T-helper 1 cell (primary cell): ENCODE measurements at places on chromosomes 11 and 22.
A peak's percentile ranks its signal among the peaks of the same experiment; 100 is the strongest.

- DNase-seq = no peak
Measured at GRCh38 chr22:20384865-20385264, 9.1 kb upstream of the ZNF74 start.

GRCh38 chr11:2827256-2827655 is 58.3 kb downstream of the CDKN1C start:
- no peak for DNase-seq

- DNase-seq = no peak
Measured at GRCh38 chr11:7667460-7667859, 5.8 kb downstream of the CYB5R2 start.

GRCh38 chr11:131649856-131650255 is 279.4 kb downstream of the NTM start:
- DNase-seq = no peak

DNA sequence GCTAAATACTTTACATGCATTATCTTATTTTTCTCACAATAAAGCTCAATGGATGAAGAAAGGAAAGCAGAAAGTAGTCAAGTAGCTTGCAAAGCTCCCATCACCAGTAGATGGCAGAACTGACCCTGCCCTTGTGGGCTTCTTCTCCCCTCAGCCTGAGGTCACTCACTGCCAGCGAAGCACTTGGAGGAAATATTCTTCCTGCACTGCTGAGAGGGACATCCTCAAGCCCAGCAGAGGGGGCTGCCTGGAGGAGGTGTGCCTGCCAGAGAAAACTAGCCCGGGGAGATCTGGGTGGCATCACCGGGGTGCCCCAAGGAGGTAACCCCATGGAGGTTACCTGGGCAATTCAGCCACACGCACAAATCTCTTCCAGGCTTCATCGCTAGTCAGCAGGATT is 6.6 kb downstream of the APOL4 start:
- DNase-seq = no peak

GRCh38 chr11:45755281-45755859 is 49.6 kb upstream of the SLC35C1 start:
- DNase-seq = no peak

DNA sequence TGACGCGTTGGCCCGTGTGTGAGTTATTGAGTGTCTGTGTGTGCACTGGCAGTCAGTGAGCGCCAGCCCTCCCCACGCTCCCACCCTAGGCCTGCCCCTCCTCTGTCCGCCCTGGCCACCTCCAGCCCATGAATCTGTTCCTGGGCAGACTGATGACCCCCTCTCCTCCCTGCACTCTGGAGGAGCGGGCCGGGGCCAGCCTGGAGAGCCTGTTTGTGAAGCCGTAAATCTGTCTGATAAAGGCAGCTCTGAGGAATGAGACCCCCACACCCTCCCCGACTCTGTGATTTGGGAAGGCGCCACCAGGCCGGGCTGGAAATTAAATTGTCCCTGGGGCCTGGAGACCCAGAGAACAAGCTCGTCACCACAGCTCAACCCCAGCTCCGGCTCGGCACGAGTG is 8.6 kb downstream of the TSSC4 start:
- no peak for DNase-seq

GRCh38 chr11:34267013-34267412 is 90.8 kb downstream of the ABTB2 start:
- DNase-seq = no peak

GRCh38 chr11:367956-368413 is 1.3 kb upstream of the B4GALNT4 start:
- no peak for DNase-seq

DNA sequence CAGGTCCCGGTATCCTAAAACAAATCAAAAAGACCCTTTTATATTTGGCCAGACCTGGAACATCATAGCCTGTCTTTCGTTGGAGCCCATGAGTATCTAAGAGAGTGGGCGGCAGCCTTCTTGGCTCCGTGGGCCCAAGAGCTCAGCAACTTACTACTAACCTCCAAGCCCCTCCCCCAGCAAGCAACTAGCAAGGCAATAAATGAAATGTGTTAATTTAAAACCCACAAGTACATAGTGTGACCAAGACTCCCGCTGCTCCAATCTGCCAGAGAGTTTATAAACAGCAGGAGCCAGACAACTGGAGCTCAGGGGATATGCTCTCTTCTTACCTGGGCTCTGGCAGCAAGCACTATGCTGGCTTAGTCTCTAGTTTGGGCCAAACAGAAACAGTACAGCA is 40.8 kb upstream of the CYP2D6 start:
- no peak for DNase-seq

GRCh38 chr22:23001463-23001862 is 68.9 kb upstream of the GNAZ start:
- DNase-seq = no peak

GRCh38 chr22:44878483-44879300 is 126.3 kb downstream of the ARHGAP8 start:
- no peak for DNase-seq

GRCh38 chr11:73839123-73839457 is 37.6 kb downstream of the COA4 start:
- no peak for DNase-seq

DNA sequence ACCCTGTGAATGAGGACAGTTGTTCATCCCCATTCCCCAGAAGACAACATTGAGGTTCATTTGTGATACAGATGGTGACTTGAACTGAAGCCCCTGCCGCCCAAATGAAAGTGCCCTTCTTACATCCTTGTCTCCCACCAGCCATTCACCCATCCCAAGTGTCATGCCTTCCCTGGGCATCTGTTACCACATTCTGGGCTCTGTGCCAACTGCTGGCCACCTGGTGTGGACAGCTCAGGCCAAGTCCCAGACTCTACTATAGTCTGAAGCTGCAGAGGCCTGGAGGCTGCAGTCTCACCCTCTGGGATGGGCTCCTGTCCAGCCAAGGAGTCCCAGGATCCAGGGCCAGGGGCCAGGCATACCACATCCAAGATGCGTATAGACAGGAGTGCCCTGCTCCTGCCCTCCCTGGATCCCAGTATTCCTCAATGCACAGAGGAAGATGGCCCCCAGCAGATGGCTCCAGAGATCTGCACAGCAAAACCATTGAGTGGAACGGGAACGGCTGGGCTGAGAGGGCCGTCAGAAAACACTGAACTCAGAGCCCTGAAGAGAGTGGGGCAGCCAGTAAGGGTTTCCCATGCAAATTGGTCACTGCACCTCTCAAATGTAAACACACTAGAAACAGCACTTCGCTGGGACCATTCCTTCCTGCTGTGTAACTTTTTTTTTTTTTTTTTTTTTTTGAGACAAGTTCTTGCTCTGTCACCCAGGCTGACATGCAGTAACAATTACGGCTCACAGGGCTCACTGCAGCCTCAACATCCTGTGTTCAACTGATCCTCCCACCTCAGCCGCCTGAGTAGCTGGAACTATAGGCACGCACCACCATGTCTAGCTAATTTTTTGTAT is 22.8 kb downstream of the ARRB1 start:
- peak; percentile 47 for DNase-seq

GRCh38 chr22:38867471-38868285 is 4.3 kb downstream of the CBX6 start:
- no peak for DNase-seq

GRCh38 chr22:31106731-31107177 is 614 bp downstream of the SELENOM start:
- no peak for DNase-seq
